ENCODE measurements at places on chromosomes 5 and 9.

DNA sequence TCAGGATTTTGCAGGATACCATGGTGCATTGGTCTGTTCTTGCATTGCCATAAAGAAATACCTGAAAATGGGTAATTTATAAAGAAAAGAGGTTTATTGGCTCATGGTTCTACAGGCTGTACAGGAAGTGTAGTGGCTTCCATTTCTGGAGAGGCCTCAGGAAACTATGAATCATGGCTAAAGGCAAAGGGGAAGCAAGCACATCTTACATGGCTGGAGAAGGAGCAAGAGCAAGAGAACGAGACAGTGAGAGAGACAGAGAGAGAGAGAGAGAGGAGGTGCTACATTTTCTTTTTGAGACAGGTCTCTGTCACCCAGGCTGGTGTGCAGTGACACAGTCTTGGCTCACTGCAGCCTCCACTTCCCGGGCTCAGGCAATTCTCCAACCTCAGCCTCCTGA is 43.9 kb downstream of the P4HA2 start:
- no peak for DNase-seq

- DNase-seq: no peak
These were observed 75.1 kb upstream of the SMIM23 start for GRCh38 chr5:171710451-171711024.

GRCh38 chr9:21803649-21804048 is 1.2 kb downstream of the MTAP start:
- no peak for DNase-seq

- DNase-seq: no peak
These were observed 259.1 kb downstream of the SH3GL2 start for GRCh38 chr9:17837965-17838364.

- DNase-seq: no peak
These were observed 49.8 kb upstream of the RPS23 start for GRCh38 chr5:82327941-82328340.

DNA sequence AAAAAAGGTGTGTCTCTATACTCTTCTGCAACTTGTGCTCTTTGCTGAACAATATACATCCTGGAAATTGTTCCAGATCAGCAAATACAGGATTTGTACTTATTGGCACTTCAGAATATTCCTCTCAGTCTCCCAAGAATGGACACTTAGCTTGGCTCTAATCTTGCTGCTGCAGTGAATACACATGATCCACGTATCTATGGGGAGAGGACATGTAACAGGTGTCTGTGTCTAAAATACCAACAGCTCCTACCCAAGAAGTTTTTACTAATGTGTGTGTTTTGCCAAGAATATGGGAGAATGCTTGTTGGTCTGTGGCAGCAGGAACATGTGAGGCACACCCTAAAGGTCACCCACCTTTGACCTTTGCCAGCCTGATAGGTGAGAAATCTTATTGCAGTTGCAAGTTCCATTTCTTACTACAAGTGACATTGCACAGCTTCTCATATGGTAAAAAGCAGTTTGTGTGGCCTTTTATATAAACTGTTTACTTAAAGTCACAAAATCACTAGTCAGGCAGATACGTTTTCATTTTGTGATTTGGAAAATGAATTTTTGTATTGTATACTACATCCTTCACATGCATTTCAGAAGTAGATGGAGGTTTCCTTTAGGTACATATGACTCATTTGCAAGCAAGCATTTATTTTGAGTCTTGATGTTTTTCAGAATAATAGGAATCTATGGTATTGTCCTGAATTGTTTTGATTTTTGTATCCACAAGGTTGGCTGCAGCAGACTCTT is 35.8 kb downstream of the PHF2 start:
- DNase-seq: no peak

- no peak for DNase-seq
These were observed 8.8 kb upstream of the IGFBPL1 start for GRCh38 chr9:38432922-38433510.

- DNase-seq: no peak
These were observed 81.5 kb downstream of the RGS3 start for GRCh38 chr9:113545068-113545467.

DNA sequence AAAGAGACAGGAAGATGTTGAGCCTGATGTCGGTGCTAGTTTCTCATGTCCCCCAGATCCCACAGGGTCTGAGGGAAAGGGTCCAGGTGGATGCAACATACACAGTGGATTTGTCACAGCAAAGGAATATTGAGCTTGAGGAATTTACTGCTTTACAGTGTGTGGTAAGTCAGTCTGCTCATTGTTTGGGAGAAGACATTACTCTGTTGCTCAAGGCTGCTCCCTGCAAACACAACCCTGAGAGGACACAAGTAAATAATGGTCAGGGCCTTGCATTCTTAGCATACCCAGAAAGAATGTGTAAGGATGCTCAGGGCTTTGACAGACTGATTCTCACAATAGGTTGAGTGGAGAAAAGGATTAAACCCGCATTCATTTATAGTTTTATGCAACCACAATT is 7.3 kb upstream of the MAN2A1 start:
- no peak for DNase-seq

DNA sequence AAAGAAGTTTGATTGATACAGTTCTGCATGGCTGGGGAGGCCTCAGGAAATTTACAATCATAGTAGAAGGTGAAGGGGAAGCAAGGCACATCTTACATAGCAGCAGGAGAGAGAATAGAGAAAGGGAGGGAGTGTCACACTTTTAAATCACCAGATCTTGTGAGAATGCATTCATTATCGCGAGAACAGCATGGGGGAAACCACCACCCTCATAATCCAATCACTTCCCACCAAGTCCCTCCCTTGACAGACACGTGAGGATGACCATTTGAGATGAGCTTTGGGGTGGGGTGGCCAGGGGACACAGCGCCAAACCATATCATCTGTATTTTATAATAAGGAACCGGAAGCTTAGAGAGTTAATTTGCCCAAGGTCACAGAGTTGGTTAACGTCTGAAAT is 13.7 kb upstream of the FOCAD start:
- no peak for DNase-seq

DNA sequence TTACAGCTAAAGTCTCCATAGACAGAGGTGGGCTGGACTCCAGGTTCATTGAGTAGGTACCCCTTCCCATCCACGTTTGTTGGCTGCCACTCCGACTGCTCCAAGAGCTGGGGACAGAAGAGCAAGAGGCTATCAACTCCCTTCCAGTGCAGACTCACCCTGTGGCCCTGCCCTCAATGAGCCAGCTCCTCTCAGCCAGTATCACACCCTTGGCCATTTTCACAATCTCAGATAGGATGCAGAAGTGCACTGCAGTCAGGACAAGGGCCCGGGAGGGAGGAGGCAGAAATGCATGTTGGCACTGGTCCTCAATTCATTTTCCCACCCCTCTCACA is 6.2 kb downstream of the IRF1 start:
- DNase-seq: no peak

DNA sequence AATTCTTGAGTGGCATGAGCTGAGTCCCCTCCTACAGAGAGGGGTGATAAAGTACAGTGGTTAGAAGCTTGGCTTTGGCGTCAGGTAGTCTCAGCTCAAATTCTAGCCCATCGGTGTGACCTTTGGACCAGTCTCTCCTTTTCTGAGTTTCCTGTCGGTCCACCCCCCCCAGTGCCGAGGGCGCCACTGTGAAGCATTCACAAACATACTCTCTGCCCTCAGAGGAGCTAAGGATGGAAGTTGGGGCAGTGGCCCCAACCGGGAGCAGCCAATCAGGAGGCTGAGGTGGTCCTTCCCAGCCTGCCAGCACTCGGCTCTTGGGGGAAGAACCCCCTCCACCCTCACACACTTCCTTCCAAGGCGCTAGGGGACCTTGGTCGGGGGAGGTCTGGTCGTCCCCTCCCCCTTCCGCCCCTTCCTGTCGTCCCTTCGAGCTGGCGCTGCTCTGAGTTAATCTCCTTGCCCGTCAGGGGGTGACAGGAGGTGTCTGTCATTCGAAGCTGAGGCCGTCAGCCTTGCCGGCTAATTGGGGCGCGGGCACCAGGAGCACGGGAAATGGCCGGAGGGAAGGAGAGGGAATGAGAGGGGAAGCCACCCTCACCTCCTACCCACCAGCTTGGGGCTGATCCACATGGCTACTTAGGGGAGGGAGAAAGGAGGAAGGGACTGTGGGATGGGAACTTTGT is 53.0 kb downstream of the CXXC5 start:
- DNase-seq: no peak

DNA sequence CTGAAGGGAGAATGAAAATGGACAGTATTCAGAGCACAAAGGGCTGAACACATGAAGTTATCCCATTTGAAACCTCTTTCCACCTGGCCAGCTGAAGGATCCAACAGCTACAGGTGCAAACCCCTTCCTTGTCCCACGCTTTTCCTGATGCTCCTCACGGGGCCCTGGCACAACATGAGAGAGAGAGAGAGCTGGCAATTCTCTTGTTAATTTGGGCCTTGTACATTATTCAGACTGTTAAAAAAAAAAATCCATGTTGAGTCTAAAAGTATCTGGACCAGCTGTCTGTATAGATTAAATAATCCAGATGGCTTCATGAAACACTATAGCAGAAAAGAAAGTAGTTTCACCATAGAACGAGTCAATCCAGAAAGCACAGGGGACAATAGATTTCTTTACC is 74.1 kb downstream of the HMHB1 start:
- DNase-seq: no peak

- no peak for DNase-seq
These were observed 3.2 kb downstream of the TDRD7 start for GRCh38 chr9:97415146-97415545.

GRCh38 chr5:145780982-145781381 is 54.2 kb downstream of the PRELID2 start:
- DNase-seq: no peak

DNA sequence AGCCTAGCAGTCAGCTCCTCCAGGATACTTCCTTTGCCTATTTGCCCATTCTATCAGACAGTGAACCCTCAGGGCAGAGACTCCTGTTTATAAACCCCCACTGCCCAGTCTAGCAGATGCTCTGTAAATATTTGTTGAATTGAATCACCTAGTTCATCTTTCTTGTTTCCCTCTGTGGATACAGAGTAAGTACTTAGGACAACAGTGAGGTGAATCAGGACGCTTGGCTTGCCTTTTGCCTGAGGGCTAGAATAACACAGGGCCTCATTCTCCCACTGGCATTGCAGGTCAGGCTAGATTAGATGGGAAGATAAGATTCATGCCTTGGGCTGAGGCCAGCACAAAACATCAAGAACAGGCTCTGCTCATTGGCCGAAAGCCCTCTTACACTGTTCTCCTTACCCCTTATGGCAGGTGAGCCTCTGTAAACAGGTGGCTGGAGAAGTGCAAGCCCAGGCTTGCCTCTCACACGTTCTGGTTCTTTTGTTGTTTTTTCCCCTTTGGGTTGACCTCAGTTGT is 22.2 kb downstream of the TNFSF8 start:
- DNase-seq: no peak

DNA sequence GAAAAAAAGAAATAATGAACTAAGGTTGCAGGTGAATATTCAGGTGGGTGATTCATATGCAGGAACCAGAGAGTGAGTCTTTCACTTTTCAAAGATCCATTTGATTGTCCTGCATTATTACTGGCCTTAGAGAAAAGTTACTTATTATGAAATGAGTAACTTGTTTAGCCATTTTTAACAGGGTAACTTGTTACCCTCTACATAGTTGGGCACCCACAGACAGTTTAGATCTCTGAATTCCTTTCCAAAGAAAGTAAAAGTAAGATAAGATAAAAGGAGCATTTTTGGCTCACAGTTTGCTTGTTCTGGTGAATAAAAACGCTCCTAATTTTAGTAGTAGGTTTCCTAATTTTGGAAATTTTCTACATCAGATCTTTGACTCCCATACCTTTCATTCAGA is 54.1 kb upstream of the DAB2 start:
- DNase-seq: no peak

GRCh38 chr5:9365512-9365911 is 180.4 kb downstream of the SEMA5A start:
- DNase-seq: no peak

DNA sequence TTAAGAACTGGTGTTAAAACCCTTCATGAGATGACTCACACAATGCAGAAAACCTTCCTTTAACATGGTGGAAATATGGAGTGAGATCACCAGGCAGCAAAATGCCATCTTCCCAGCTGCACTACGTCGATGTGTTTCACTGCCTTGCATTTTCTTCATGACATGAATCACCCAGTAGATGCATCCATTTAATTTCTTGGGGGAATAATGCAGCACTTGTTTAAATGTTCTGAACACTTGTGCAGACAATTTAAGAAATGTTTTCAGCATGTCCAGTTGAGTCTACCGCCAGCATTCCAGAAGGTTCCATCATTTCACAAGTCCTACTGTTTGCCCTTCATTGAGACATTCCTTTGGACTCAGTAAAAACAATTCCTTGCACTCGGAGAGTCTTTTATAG is 81.6 kb downstream of the ADAMTS16 start:
- no peak for DNase-seq

GRCh38 chr5:126692971-126693370 is 84.0 kb upstream of the LMNB1 start:
- DNase-seq: no peak

GRCh38 chr9:105405514-105406131 is 42.2 kb upstream of the FSD1L start:
- DNase-seq: peak; percentile 5

DNA sequence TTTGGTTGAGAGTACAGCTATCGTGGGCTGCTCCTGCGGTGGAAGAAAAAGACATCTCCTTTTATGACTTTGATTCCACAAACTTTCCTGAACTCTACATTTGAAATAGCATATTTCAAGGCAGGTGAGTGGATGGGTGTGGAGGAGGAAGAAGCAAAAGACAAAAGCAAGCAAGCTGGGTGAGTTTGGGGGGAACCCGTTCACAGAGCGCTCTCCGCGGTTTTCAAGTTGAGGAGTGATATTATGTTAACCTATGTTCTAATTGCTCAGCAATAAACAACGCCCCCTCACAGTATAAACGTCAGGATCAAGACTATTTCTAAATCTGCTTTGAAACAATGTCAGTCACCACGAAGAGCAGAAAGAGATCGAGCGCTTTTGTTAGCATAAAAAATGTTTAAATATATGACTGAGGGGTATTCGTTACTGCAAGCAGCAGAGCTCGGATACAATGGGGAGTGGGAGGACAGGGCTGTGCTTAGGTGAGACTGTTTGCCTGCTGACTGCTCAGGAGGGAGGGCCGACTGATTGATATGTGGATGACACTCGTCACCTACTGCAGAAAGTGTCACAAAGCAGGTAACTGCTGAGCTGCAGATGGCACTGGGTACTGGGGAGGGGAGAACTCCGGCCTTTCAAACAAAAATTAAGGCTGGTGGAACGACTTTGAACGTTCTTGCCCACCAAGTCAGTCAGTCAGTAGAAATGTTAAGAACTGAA is 236.5 kb downstream of the DRD1 start:
- no peak for DNase-seq

- DNase-seq: no peak
These were observed 114.4 kb downstream of the DROSHA start for GRCh38 chr5:31417512-31417911.

GRCh38 chr5:62791059-62791458 is 212.4 kb downstream of the LRRC70 start:
- DNase-seq: no peak

DNA sequence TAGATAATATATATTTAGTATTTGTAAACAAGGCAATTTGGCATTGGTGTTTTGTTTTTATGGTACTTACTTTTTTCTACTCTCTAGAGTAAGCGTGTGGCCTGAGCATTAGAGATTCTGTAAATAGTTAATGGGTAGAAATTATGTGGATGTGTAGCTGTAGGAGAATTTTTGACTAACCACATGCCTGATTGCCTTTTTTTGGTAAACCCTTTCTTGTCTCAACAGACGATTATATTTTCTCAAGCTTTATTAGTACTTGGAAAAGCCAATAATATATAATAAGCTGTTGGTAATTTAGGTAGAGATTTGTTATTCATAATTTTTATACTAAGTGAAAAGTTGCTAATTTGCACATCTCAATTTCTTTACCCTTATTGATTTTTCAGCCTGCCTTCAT is 76.8 kb downstream of the FCHO2 start:
- DNase-seq: no peak

GRCh38 chr9:105219291-105219805 is 25.1 kb upstream of the SLC44A1 start:
- DNase-seq: no peak
